ENCODE measurements at places on chromosomes 12 and 14.

GRCh38 chr12:96347130-96347699, 53.0 kb downstream of the CDK17 start:
- DNase-seq: no peak

- no peak for DNase-seq
Observed at GRCh38 chr12:88266806-88267360, 124.8 kb downstream of the TMTC3 start.

GRCh38 chr14:84926656-84927055, 603.3 kb upstream of the FLRT2 start:
- no peak for DNase-seq

DNA sequence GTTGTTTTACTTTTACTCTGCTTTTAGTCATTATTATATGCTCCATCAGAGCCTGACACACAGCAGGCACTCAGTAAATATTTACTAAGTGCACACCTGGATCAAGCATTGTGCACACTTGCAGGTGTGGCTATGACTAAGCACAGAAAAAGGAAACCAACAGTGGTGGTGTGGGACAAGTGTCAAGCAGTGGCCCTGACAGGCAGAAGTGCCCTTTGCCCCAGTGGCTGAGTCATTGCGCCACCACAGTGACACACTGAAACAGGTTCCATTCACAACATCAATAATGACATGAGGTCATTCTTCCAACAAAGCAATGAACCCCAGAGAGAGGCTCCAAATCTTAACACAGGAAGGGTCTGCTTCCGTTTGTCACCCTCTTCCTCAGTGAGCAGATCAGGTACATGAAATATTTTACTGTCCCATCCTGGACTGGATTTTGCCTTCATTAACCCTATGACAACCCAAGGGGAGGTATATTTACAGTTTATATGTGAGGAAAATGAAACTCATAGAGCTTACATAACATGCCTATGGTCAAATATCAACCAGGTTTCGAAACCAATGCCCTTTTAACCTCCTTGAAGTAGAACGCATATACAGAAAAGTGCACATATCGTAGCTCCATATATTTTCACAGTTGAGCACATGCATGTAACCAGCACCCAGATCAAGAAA, 82.6 kb upstream of the GTF2A1 start:
- DNase-seq: no peak

GRCh38 chr12:20469756-20470155, 101.4 kb downstream of the PDE3A start:
- DNase-seq: no peak

- DNase-seq: no peak
Observed at GRCh38 chr14:71714225-71714624, 218.0 kb upstream of the RGS6 start.

GRCh38 chr14:67564236-67564635, 31.1 kb downstream of the PLEKHH1 start:
- DNase-seq: no peak

GRCh38 chr12:66693901-66694513, 15.1 kb upstream of the GRIP1 start:
- no peak for DNase-seq

DNA sequence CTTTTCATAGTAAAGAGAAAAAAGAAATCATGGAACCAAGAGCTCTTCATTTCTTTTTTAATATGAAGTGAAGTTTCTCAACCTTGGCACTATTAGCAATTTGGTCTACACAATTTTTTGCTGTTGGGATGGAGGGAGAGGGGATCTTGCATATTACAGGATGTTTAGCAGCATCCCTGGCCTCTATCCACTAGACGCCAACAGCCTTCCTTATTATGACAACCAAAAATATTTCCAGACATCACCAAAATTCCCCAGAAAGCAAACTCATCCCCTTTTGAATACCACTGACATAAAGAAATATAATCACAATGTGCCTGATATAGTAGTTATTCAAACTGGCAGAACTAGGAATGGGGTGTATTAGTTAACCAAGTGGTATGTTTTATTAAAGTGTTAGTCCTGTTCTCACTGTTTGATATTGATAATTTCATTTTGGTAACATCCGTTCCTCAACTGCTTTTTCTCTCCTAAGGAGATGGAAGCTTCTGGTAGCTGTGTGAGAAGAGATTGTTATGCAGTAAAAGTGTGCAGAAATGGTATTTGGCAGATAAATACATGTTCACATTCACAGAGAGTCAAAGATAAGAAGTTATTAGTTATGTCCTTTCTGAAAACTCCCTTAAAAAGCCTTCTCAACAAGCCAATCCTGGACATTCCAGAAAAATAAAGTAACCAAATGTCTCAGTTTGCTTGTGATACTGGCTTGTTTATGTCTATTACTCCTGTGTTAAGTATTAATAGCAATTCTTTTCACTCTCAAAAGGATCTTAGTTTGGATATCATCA, 699.9 kb downstream of the C12orf50 start:
- no peak for DNase-seq

- no peak for DNase-seq
Observed at GRCh38 chr12:34030591-34030990, 8.3 kb downstream of the ALG10 start.

GRCh38 chr12:4320853-4321701, at the start of gene TIGAR:
Gene TIGAR (plus strand): TSS chr12:4321213. CDS start chr12:4321272, 59 bp downstream.
- DNase-seq: peak; percentile 61

DNA sequence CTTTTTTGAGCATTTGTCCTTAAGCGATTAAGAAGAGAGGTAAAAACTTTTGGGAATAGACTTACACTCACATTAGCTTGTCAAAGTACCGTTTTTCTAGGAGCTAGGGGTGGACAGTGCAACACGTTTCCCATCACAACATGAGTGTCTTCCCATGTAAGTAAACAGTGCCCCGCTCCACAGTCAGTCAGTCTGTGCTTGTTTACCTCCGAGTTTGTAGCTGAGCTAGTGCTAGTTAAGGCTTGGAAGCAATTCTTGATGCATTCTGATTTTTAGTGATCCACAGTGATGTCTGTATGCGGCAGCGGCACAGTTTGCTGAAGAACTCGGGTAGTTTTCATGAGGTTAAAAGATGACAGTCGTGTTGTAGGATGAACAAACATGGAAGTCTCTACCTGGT, 941 bp downstream of the ZDHHC17 start:
- no peak for DNase-seq

DNA sequence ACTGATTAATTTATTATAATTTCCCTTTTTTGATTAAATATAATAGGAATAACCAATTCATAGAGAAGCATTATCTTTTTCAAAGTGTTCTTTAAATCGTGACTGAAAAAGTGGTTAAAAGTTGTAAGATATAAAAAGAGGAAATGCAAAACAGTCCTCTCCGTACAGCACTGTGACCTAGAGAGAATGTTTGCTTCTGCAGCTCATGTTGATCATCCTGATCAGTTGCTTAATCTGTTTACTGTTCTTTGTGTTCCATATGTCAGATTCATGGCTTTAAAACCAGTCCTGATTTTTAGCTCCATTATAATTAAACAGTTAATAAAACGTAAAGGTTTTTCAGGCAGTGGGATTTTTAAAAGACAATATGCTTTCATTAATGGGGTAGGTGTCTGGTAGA, 4.7 kb downstream of the TTC8 start:
- no peak for DNase-seq

- no peak for DNase-seq
Observed at GRCh38 chr12:117580718-117581062, 219.3 kb upstream of the NOS1 start.

- no peak for DNase-seq
Observed at GRCh38 chr12:51669271-51669670, 78.2 kb downstream of the SCN8A start.

DNA sequence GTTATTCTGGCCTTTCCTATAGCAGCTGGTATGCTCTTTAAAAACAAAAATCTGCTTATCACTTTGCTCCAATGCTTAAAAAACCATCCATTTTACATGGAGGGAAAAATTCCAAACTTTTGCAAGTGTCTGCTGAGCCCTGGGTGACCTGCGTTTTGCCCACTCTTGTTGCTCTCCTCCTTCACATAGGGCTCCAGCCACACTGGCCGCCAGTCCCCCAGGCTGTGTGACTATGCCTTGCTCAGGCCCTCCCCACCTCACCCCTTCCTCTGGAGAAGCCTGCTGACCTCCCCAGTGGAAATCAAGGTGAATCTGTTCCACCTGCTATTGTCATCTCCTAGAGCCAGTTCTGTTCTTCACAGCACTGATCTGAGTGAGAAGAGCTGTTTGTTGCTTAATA, 126.9 kb downstream of the SLC25A47 start:
- DNase-seq: no peak

Measured in caudate nucleus (tissue), 63 donors.